ENCODE measurements at places on chromosomes 1 and 21.

DNA sequence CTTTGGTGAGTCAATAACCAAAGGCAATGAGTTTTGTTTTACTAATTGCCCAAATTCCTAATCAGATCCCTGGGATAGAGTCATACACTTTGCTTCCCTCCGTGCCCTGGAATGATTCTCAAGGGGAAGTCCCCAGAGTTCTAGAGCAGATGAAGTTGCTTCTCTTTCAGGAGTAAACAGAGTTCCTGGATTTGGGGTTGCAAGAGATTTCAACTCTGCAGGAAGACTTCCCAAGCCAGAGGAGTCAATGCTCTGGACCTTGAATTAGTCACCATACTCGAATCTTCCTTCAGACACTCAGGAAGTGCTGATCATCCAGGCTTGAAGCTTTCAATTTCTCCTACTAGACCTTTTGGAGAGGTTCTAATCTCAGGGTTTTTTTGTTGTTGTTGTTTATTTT is 39.6 kb downstream of the FCER1A start:
- DNase-seq = no peak

GRCh38 chr1:184621260-184621659 is 133.4 kb downstream of the EDEM3 start:
- DNase-seq = no peak

DNA sequence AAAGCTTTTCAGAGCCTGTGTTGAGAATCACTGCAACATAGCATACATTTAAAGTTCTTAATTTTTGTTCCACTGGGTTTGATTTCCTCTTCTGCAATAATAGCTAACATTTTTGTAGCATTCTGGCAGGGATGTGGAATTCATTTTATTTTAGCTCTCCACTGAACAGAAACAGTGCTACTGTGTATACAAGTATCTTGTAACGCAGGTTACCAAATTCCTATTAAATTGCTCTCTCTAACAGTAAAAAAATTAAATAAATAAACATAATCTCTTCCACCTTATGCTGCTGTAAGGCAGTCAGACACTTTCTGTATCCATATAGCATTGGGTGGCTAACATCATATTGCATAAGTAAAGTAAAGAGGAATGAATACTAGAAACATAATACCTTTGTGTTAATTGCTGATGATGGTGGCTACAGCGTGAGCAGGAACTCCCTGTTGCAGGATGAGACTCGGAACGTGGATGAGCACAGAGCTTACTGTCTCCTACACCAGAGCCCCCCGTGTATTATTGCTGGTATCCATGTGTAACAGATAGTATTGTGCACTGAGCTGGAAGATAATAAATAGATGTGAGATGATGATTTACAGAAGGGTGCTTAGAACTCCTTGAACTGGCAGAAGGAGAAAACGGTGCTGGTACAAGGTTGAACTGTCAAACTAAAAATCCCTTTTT is 276.9 kb upstream of the SNX7 start:
- no peak for DNase-seq

DNA sequence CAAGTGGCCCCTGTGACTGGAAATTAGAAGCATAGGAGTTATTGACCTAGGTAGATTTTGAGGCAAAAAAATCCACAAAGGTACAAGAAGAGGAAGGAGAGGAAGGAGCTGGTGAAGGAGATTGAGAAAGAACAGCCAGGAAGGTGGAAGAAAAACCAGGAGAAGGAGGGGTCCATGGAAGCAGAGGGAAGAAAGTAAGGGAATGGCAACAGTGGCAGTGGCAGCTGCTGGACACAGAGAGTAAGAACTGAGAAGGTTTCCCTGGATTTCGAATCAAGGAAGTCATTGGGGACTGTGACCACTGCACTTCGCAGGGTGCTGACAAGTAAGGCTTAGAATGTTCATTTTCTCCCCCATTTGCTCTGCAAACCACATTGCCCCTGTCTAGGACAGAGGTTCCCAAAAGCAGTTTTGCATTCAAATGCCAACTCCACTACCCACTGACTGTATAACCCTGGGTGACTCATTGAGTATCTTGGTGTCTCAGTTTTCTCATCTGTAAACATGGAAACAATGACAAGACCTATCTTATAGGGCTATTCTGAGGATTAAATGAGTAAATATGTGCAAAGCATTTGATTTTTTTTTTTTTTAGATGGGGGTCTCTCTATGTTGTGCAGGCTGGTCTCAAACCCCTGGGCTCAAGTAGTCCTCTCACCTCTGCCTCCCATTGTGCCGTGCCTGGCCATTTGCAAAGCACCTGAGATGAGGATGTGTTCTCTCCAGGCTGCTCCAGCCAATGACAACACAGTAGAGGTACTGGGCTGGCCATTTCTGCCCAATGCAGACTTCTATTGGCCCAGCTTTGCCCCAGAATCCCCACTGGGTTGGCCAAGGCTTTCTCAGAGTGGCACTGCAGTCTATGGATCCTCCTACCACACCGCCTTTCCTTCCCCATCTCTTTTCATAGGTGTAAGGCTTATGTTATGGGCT is 9.3 kb upstream of the CAPN2 start:
- DNase-seq = peak; percentile 70

- DNase-seq = no peak
These were observed 390.0 kb upstream of the PTBP2 start for GRCh38 chr1:96331596-96331995.

- no peak for DNase-seq
These were observed 10.6 kb downstream of the CNR2 start for GRCh38 chr1:23902321-23903278.

DNA sequence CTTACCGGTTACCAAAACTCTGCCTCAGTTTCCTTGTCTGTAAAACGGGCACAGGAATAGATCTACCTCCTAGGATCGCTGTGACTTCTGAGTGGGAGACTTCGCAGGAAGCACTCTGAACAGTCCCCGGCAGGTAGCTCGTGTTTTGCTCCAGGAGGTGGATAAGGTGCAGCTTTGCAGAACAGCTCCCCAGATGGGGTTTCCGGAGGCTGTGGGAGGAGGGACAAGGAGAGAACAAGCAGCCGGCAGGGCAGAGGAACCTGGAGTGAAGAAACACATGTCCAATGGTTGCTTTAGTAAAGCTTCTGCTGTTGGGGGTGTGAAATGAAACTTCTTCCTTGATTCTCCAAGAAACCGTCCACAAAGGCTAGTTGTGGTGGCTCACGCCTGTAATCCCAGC is 95.5 kb upstream of the TARDBP start:
- DNase-seq = peak; percentile 42

DNA sequence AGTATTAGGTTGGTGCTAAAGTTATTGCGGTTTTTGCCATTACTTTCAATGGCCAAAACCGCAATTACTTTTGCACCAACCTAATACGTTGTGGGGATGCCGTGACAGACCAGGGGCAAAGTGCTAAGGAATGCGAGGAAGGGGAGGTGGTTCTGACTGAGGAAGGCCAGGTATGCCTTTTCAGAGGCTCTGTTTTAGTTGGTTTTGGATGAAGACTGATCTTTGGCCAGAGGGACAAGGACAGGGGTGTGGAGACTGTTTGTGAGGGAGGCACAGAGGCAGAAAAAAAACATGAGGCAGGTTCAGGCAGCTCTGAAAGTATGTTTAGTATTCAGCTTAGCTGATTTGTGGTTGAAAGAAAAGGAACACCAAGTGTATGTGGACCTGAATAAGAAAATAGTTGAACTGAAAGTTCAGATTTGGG is 358.2 kb downstream of the RPS6KC1 start:
- DNase-seq = no peak

- DNase-seq = no peak
These were observed 32.8 kb downstream of the WNT9A start for GRCh38 chr1:227914801-227915563.

- no peak for DNase-seq
These were observed 538.9 kb downstream of the LMO4 start for GRCh38 chr1:87867626-87868025.

- no peak for DNase-seq
These were observed 64.8 kb downstream of the NAV1 start for GRCh38 chr1:201603613-201604232.

DNA sequence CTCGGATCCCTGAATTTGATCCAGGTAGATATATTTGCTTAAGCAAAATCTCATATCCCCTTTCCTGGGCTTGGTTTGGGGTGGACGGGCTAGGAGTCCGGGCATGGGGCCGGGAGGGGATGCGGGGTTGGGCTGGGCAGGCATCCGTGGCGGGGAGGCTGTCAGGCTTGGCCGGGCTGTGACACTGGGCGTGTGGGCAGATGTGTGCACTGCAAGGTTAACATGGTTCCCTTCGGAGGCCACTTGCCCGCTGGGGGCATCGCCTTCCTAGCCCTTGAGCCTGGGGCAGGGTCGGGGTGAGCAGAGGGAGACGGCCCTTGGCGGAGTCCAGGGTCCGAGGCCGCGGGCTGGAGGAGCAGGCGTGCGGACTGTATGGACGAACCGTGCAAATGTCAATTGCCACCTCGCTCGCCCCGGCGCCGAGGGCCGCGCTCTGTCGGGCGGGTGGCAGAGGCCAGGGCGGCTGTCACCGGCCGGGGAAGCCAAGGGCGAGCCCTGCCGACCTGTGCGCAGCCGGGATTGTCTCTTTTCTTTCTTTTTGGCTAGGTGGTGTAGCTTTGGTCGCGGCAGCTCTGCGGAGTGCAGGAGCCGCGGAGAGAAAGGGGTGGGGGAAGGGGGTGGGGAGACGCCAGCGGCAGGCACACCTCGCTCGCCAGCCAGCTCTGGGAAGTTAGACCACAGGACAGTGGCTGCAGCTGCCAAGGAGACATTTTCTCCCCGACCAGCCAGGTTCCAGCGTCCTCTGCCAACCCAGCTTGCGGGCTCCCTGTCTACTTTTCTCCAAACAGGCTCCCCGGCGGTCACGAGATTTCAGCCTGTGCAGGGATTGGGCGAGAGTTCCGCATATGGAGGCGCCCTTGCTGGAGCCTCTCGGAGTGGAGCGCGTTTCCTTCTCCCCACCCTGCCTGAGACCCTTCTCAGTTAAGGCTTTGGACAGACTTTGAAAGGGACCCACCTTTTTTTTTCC is 1.3 kb downstream of the RCOR3 start:
- DNase-seq = peak; percentile 62

DNA sequence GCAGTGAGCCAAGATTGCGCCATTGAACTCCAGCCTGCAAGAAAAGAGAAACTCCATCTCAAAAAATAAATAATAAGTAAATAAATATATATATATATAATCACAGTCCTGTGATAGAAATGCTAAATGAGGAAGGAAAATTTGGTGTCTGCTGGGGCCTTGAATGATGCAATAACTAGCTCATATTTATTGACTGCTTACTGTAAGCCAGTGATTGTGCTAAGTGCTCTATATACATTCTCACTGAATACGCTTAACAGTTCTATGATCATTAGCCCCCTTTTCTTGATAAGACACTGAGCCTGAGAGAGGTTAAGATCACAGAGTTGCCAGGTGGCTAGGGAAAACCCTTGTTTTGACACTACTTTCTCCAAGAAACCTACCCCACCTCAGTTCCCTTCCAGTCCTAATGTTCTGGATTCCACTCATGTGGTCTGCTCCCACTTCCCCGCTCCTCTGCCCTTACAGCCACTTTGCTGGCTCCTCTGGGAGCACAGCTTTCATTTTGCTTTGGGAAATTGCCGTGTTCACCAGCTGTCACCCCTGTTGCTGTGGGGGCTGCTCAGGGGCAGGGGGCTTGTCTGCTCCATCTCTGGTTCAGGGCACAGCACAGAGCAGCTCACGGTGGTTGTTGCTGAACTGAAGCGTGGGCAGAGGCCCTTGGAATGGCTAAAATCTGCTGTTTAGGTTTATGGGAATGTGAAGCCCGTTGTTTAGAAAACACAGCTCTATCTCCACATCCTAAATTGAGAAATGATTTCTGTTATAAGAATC is 2.5 kb upstream of the BMP8A start:
- peak; percentile 71 for DNase-seq

DNA sequence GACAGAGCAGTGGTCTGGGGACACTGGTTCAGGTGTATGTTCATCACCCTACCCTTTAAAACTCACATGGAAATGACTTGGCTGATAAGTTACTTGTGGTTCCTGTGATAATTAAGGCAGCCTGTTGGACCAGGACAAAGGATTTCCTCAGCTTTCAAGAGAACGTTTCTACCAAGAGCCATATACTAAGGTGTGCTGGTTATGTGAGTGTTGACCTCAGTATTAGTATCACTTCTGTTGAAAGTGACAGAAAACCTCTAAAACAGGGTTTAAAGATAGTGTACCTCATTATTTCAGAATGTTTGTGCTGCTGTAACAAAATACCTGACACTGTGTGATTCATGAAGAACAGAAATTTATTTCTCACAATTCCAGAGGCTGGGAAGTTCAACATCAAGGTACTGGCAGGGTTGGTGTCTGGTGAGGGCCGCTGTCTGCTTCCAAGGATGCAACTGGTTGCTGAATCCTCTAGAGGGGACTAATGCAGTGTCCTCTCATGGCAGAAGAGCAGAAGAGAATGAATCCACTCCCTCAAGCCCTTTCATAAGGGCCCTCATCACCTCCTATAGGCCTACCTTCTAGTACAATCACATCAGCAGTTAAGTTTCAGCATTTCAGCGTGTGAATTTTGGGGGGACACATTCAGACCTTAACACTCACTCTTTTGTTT is 54.9 kb downstream of the UCK2 start:
- no peak for DNase-seq

DNA sequence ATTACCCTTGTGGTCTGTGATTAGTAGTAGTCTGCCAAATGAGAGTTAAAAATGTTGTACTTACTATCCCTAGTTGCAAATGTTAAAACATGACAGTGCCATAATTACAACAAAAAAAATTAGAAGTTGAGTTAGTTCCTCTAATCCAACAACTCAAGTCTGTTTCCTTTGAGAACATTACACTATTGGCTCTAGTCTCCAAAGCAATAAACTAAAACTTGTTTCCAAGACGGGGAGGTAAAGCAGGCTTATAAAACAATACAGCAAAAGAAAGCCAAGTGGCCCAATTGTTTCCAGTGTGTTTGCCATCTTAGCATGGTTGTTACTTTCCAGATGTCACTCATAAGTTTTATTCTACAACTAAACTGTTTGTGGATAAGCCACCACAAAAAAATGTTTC is 11.6 kb downstream of the KYAT3 start:
- DNase-seq = peak; percentile 12

DNA sequence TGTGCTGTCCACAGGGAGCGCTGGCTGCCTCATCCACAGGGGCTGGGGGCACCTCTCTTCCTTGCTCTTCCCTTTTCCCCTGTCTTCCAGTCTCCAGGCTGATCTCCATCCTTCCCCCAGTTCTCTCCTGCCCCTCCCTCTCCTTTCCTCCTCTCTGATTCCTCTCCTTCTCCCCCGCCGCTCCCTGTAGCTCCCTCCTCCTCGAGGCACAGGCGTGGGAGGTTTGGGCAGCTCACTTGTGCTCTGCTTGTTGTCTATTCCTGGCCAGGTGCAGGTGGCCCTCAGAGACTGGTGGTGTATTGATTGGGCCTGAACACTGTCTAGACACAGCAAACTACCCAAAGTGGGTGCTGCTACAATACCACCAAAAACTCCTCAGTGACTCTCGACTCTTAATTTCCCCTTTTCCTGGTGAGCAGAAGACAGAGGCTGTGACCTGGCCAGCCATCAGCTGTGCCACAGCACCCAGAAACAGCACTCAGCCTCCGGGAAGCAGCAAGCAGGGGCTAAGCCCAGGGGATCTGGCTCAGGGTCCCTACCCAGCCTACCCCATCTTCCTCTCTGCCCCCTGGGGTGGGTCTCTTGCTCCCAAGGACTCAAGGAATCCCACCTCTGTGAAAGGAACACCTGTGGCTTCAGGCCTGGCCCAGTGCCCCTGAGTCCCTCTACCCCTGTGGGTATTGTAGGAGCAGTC is 93.3 kb downstream of the DDX20 start:
- no peak for DNase-seq
